Activated CD8-positive, alpha-beta memory T cell treated with anti-CD3 and anti-CD28 coated beads, Interleukin-2, amount 50 U/mL, for 48 hours (primary cell): ENCODE measurements at places on chromosomes 6 and 20.

- no peak for DNase-seq
Measured at GRCh38 chr6:31354158-31354863, 2.7 kb downstream of the HLA-B start.

DNA sequence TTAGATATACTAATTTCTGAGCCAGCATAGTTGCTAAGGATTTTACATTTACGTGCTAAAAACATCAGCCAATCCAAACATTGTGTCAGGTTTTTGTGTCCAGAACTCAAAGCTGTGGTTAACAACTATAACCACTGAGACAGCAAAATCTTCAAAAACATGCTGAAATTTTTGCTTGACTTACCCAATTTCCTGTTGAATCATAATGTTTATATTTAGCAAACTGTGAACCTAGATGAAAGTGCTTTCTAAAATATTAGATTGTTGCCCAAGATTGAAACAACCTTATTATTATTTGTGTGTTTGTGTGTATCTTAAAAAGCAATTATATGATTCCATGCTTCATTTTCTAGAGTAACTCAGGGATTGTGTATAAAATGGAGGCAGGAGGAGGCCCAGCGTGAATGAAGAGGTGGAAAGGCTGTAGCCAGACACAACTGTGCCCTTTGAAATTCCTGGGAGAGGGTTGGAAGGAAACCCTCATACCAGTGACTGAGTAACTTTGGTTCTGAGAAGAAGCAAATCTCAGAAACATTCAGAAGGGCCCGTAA, 48.0 kb downstream of the ARMC2 start:
- no peak for DNase-seq

- no peak for DNase-seq
Measured at GRCh38 chr6:70210462-70210861, 92.4 kb downstream of the COL9A1 start.

DNA sequence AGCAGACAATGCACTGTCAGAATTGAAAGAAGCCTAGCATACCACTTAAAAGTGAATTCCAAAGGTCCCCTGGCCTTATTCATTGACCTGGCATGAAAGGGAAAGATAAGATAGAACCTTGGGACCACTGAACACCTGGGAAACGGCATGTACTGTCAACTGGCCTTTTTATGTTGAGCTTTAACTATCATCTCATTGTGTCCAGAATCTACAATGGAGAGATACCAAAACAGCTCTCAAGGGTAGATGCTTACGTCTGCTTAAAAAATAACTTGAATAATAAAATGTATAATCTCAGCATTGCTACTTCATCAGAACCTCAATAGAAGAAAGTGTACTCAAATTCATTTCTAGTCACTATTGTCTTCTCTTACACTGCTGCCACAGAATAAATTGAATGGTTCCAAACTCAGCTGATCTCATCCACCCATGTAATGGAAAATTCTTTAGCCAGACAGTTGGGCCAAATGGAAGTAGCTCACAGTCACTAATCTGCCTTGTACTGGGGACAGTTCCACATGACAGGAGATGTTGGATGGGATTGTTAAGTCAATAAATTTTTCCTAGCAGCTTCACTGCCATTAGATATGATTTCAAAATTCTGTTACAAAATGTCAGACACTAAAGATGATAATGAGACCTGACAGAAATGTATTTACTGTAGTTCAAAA, 93.8 kb downstream of the MLIP start:
- no peak for DNase-seq

GRCh38 chr6:25058441-25058840, 122.7 kb upstream of the RIPOR2 start:
- no peak for DNase-seq

DNA sequence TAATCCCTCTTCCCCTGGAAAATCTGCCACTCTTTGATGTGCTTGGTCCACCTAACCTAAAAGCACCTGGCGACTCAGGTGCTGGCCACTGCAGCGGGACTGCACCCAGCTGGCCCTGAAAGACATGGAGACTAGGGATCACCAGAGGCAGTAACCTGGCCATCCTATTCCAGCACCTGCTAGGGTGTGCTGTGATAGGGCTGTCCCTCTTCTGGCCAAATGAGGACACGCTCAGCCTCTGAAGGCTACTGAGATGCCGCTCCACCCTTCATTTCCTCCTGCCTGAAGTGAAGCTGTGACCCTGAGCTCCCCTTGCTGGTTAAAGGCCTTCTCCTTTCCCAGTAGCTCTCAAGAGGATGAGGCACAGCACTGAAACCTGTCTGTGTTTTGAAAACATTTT, 24.4 kb downstream of the FOXC1 start:
- DNase-seq: no peak

DNA sequence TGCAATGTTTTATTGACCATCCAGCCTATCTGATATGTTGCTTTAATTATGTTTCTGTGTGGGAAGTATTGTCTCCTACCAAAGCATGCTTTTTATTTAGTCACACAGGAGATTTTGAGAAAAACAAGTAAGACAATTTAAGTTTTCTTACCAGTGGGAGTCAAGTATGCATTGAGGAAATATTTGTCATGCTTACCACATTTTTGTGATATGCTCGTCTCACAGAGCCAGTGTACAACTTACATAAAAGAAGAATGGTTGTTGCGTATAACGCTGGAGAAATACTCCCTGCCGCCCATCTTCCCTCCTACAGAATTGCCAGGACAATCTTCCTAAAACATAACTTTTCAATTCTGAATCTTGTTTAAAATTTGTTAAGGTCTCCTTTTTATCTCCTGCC, 37.1 kb upstream of the FILIP1 start:
- DNase-seq: no peak

DNA sequence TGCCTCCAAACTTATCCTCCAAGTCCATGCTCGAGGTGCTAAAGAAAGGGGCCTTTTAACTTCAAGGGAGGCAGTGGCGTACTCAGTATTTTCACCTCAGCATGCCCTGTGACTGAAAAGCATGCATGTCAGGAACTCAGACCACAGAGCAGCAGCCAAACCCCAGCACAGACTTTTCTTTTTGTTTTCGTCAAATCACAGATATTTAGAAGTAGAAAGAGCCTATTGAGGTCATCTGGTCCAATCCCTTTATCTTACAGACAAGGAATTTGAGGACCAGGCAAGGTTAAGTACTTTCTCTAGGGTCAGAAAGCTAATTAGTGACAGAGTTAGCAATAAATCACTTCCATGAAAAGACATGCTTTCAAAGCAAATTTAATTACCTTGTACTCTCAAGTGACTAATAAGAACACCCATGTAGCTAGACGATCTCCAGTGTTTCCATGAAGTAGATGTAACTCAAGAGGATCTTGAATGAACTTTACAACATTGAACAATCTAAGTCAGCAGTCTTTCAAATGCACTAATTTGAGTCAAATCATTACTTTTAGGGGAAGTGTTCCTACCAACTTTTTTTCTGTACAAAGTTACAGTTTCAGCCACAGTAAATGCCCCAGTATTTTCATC, 35.9 kb downstream of the MOXD1 start:
- no peak for DNase-seq

DNA sequence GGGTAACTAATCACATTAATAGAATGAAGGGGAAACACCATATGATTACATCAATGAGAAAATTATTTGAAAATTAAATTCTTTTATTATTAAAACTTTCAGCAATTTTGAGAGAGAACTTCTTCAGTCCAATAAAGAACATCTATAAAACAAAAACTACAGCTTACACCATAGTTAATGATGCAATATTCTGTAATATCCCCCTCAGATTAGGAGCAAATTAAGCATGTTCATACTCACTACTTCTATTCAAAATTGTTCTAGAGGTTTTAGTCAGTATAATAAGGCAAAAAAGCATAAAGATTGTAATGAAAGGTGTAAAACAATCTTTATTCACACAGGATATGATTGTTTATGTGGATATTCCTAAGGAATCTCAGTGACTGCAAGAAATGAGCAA, 465.4 kb downstream of the CD109 start:
- DNase-seq: no peak

DNA sequence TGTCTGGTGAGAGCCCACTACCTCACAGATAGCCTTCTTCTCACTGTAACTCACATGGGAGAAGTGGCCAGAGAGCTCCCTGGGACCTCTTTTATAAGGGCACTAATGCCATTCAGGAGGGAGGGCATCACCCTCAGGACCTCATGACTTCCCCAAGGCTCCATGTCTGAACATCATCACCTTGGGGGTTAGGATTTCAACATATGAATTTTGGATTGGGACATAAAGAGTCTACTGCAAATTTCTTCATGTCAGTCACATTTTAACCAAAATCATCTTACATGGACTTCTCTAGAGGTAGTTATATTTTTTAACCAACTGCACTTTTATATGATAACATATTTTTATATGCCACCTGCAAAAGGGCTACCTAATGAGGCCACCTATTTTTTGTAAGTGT, 324.7 kb downstream of the PLCB1 start:
- no peak for DNase-seq

- DNase-seq: no peak
Measured at GRCh38 chr6:87482366-87482765, 9.6 kb downstream of the SLC35A1 start.

GRCh38 chr20:53916173-53916512, 154.3 kb downstream of the BCAS1 start:
- no peak for DNase-seq

GRCh38 chr6:20188630-20189075, 23.6 kb downstream of the MBOAT1 start:
- no peak for DNase-seq

DNA sequence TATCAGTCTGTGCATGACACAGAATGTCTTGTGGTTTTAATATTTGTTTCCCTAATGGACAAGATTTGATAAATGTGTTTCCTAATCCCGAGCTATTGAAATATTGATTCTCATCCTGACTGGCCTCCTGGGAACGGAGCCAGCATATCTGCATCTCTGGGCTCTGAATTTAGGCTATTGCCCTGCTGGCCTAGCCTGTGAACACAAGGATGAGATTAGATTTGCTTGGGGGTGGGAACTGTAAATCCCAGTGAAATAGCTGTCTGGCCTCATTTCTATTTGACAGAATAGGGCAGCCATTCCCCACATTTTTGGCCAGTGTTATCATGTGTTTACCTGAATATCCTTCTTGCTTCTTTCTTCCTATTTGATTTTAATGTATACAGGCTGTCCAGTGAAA, 198.4 kb upstream of the SOX4 start:
- no peak for DNase-seq

DNA sequence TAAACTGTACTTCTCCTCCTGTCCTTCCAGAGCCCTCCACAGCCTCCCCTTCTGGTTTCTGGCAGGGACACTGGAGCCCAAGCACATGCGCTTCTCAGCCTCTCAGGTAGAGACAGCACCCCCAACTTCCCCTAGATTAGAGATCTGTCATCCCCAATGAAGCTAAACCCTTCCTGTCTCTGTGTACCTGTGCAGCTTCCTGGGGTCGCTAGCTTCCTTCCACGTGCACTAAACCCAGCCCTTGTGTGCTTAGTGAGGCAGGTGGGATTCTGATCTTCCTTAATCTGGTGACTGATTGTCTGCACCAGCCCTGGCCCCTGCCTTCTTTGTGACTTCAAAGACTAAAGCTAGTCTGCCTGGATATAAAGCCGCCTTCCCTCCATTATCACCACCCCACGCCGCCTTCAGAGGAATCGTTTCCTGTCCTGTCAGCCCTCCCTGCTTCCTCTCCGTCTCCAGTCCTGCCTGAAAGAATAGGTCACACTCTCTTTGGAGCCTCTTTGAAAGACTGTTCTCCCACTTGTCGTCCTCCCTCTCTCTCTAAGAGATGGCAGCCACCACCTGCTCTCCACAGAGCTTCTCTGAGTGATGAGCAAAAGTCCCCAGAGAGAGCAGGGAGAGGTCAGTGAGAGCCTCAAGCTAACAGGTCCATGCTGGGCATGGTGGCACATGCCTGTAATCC, 27.5 kb downstream of the CAPN11 start:
- no peak for DNase-seq
